Activated CD8-positive, alpha-beta T cell treated with anti-CD3 and anti-CD28 coated beads for 36 hours (primary cell): ENCODE measurements at places on chromosomes 2 and 18. TPM values are rescaled to one million over a fixed set of nuclear protein-coding genes. Genes with fewer than 3 reads are reported as not detected.

DNA sequence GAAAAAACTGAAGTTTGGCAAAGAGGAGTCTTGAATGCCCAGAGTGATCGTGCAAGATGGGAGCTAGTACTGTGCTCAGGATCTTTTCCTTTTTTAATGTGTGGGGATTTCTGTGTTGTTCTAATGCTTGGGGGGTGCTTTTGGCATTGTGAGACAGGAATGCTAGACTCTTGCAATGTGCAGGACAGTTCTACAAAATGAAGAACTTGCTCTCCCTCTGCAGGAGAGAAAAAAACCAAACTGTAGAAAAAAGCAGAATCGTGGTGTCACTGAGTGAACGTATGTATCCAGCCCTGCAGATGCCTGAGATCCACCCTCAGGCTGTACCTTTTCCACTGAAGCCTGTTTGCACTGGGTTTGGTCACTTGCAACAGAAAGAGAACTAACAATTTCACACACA, 12.1 kb upstream of the TTC39C start:
- H3K4me3 ChIP-seq = no peak overlapping the region
- peaks cover 53% of the 10 kb centered on the region for H3K4me1 ChIP-seq
- peaks cover 2% of the 10 kb centered on the region for H3K27me3 ChIP-seq
- H3K36me3 ChIP-seq = no peaks in the 10 kb centered on the region
- DNase-seq = no peak
- peak overlapping the region; percentile 60 for H3K27ac ChIP-seq

GRCh38 chr2:208295834-208296233, 29.8 kb downstream of the PIKFYVE start:
- no peak for DNase-seq
- no peak overlapping the region for H3K4me3 ChIP-seq
- H3K36me3 ChIP-seq = peaks cover 42% of the 10 kb centered on the region
- peaks cover 44% of the 10 kb centered on the region for H3K4me1 ChIP-seq

DNA sequence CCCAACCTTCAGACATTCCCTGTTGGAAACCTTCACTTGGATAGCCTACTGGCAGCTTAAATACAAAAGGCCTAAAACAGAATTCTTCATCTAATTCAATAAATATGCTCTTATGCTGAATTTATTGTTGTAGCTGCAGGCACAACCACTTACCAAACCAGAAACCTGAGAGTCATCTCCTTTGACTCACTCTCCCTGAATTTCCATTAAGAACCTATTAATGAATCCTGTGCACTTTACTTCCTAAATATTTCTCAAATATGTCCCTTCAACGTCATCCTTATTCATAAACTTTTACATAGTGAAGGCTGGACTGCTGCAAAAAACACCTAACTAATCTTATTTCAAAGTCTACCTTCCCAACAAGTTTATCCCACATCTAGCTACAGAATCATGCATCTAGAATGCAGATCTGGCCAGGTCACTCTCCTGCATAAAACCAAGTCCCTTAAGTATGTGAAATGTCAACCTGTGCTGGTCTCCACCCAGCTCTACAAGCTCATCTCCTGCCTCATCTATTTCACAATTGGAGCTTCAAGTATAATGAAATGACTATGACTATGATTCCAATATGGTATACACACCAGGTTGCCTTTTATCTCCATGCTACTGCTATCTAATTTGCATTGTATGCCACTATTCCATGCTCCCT, 354.2 kb downstream of the ZEB2 start:
- H3K4me1 ChIP-seq = peaks cover 8% of the 10 kb centered on the region
- no peaks in the 10 kb centered on the region for H3K27me3 ChIP-seq
- no peak overlapping the region for H3K27ac ChIP-seq
- peaks cover 2% of the 10 kb centered on the region for H3K36me3 ChIP-seq

DNA sequence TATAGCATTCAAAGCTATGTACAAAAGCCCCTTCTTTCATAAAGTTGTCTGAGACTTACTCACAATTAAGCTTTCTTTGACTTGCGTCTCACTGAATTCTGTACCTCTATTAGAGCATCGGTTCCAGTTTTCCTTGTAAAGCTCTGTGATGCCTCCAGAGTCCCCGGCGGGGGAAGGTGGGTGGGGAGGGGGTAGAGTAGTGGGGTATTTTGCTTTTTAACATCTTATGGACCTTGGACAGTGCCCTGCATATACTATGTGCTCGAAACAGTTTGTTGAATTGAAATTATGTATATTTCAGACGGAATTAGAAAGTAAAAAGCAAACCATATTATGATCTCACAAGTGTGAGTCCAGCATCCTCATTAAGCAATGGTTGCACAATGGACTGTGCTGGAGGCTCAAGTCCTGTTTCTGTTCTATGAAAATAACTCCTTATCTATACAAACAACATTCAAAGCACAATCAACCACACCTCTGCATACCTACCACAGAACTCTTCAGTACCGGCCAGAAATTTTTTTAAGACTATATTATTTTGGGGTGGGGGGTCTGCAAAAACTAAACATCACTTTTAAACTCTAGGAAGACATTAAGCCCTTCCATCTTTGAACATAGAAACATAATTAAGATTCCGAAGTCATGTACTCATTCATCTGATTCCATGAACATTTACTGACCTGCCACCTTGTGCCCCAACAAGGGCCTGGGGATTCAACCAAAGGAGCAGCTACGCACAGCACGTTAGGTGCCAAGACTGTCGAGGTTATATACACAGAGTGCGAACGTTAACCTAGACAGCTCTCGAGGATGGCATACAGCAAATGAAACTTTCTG, 908 bp downstream of the STAT1 start:
- no peak overlapping the region for H3K27ac ChIP-seq
- peaks cover 29% of the 10 kb centered on the region for H3K36me3 ChIP-seq
- H3K4me1 ChIP-seq = peaks cover 36% of the 10 kb centered on the region
- no peak overlapping the region for H3K4me3 ChIP-seq
- DNase-seq = no peak
- H3K27me3 ChIP-seq = no peaks in the 10 kb centered on the region

GRCh38 chr18:35406666-35407065, 29.5 kb upstream of the ZNF396 start:
- DNase-seq = no peak
- H3K4me1 ChIP-seq = no peaks in the 10 kb centered on the region
- no peak overlapping the region for H3K27ac ChIP-seq
- H3K27me3 ChIP-seq = peaks cover 2% of the 10 kb centered on the region
- no peak overlapping the region for H3K4me3 ChIP-seq

DNA sequence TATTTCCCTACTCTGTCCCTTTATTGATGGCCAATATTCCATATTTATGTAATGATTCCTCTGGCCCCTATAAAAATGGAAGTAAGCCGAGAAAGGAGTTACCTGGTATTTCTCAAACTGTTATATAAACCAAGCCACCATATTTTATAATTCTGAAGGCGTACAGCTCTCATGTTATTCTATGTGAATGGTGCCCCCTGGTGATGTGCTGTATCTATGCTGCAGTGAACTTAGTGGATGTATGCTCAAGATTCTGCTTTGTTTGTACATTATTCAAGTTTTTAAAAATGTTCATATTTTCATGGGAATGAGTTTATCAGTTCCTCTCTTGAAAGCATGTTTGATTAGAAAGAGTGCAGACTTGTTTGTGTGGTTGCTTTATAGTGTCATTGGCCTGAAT, 194.5 kb upstream of the LRRTM1 start:
- no peak overlapping the region for H3K4me3 ChIP-seq
- H3K36me3 ChIP-seq = no peaks in the 10 kb centered on the region
- H3K27ac ChIP-seq = no peak overlapping the region
- H3K4me1 ChIP-seq = no peaks in the 10 kb centered on the region
- no peaks in the 10 kb centered on the region for H3K27me3 ChIP-seq

GRCh38 chr2:74712223-74713053, 58.4 kb downstream of the SEMA4F start:
- peaks cover 2% of the 10 kb centered on the region for H3K36me3 ChIP-seq
- peaks cover 3% of the 10 kb centered on the region for H3K4me1 ChIP-seq
- DNase-seq = no peak
- H3K4me3 ChIP-seq = no peak overlapping the region
- H3K27ac ChIP-seq = no peak overlapping the region

- H3K4me1 ChIP-seq = peaks cover 27% of the 10 kb centered on the region
- no peak overlapping the region for H3K27ac ChIP-seq
- H3K4me3 ChIP-seq = no peak overlapping the region
- H3K27me3 ChIP-seq = no peaks in the 10 kb centered on the region
Observed at GRCh38 chr2:218713922-218714321, 3.3 kb downstream of the TTLL4 start.

INHA gene
- not detected for total RNA-seq

DNA sequence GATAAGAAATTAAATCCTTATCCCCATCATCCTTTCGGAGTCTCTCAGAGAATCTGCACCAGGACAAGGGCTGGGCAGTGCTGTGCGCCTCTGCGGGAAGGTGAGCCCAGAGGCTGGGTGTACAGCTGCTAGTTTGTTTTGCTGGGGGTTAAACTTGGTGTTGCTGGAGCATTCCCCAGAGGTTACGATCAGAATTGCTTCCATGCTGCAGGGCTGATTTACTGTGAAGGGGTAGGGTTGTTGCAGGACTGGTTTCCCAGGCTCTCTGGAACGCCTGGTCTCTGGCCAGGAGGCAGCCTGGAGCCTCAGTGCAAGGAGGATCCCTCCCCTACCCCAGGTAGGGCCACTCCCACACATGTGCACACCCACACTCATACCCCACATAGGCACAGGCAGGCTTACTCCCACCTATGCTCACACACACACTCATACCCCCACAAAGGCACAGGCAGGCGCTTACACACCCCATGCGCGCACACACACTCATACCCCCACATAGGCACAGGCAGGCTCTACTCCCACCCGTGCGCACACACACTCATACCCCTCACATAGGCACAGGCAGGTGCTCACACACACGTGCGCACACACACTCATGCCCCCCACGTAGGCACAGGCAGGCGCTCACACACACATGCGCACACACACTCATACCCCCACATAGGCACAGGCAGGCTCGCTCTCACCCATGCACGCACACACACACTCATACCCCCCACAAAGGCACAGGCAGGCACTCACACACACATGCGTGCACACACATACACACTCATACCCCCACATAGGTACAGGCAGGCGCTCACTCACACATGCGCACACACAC, 11.3 kb downstream of the CNNM4 start:
- no peak overlapping the region for H3K4me3 ChIP-seq
- H3K27me3 ChIP-seq = no peaks in the 10 kb centered on the region
- peaks cover 26% of the 10 kb centered on the region for H3K4me1 ChIP-seq
- no peak for DNase-seq

GRCh38 chr2:29606104-29607037, 315.0 kb downstream of the ALK start:
- H3K4me1 ChIP-seq = no peaks in the 10 kb centered on the region
- H3K4me3 ChIP-seq = no peak overlapping the region
- H3K27me3 ChIP-seq = peaks cover 4% of the 10 kb centered on the region

QPCT gene
- total RNA-seq = 0.56 TPM

SLC9A4 gene
- total RNA-seq = 0.07 TPM

DNA sequence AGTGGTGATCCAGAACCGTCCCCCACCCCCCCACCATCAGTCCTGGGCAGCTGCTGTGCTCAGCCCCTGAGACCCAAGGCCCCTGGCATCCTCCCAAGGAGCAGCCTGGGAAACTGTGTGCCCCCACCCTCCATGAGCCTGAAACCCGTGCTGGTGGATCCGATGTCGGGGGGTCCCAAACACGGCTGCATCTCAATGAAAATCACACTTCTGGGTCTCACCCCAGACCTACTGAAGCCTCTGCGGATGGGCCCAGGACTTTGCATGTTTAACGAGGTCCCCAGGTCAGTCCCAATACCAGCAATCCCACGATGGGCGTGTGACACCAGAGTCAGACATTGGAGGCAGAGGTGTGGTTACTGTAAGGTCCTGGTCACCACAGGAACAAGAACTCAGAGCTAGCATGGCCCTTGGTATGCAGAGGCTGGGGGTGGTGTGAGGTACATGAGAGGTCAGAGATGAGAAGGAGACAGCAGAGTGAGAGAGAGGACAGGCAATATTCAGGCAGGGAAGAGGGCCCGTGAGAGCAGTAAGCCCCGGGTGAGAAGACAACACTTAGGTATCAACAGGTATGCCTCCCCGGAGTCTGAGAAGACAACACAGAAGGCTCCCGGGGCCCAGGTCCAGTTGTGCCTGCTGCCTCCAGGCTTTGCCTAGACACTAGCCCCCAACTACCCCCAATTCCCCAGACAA, 32.6 kb downstream of the MRPL35 start:
- H3K4me1 ChIP-seq = no peaks in the 10 kb centered on the region
- H3K36me3 ChIP-seq = no peaks in the 10 kb centered on the region
- H3K27me3 ChIP-seq = peaks cover 3% of the 10 kb centered on the region
- no peak for DNase-seq
- H3K4me3 ChIP-seq = no peak overlapping the region

GPBAR1 gene
- 0.45 TPM for total RNA-seq

DNA sequence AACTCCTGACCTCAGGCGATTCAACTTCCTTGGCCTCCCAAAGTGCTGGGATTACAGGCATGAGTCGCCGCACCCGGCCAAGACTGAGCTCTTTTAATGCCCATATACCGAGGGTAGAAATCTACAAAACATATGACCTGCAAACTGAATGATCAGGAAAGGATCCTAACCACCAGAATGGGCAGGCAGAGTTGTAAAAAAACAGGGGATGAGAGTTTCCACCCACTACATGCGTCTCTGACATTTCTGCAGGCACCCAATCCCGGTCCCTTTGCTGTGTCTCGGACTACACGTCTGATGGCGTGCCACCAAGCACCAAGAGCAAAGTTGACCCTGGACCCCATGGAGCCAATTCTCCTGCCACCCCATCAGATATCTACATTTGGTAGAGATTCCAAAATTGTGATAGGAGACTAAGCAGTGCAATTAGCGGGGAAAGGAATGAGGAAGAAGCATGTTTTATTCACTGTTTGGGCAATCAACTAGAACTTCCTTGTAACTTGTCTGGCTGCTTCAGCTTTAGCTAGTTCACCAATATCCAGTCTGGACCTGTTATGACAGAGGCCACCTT, 74.1 kb downstream of the ATP8B1 start:
- H3K27ac ChIP-seq = no peak overlapping the region
- H3K27me3 ChIP-seq = no peaks in the 10 kb centered on the region
- peaks cover 8% of the 10 kb centered on the region for H3K36me3 ChIP-seq
- DNase-seq = no peak
- no peak overlapping the region for H3K4me3 ChIP-seq

TUBA3D gene
- total RNA-seq = not detected

GRCh38 chr2:176612736-176613135, 343.5 kb downstream of the MTX2 start:
- H3K27me3 ChIP-seq = peaks cover 26% of the 10 kb centered on the region
- H3K4me1 ChIP-seq = no peaks in the 10 kb centered on the region
- H3K36me3 ChIP-seq = no peaks in the 10 kb centered on the region
- DNase-seq = no peak
- H3K4me3 ChIP-seq = no peak overlapping the region
- H3K27ac ChIP-seq = no peak overlapping the region
